ENCODE measurements at places on chromosomes 5 and 9. TPM values are rescaled to one million over a fixed set of nuclear protein-coding genes. Genes with fewer than 3 reads are reported as not detected.

GRCh38 chr9:126515001-126515872 is 98.5 kb upstream of the LMX1B start:
- no peak for DNase-seq

- peak; percentile 20 for DNase-seq
Measured at GRCh38 chr5:107977550-107978071, 306.9 kb upstream of the EFNA5 start.

DNA sequence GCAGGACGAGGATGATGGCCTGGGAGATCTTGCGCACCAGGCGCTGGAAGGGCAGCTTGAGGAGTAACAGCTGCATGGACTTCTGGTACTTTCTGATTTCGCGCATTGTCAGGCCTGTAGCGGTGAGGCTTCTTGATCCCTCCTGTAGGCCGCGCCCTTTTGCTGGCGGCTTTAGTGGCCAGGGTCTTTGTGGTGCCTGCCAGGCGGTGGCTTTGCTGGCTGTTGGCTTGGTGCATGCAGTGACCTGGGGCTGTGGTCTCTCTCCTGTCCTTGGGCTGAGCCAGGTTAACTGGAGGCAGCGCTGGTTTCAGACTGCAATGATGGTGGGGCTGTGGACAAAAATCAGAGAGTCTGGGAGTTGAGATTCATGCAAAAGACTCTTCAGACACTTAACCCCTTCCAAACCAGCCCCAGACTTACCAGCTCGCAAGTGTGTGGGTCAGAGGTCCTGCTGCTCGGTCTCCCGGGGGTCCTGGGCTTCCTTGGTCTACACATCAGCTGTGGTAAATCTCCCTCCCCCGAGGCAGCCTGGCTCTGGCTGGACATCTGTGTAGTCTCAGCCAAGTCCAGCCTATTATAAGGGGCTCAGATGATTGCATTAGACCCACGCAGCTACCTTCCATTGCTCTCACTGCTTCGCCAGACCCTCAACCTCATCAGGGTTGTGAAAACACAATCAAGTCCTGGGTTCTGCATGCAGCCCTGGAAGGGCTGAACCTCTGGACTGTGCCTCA is 4.8 kb downstream of the TAF11L12 start:
- DNase-seq, result no peak

- peak; percentile 33 for DNase-seq
Measured at GRCh38 chr9:87640385-87640795, 85.5 kb upstream of the CTSL start.

DNA sequence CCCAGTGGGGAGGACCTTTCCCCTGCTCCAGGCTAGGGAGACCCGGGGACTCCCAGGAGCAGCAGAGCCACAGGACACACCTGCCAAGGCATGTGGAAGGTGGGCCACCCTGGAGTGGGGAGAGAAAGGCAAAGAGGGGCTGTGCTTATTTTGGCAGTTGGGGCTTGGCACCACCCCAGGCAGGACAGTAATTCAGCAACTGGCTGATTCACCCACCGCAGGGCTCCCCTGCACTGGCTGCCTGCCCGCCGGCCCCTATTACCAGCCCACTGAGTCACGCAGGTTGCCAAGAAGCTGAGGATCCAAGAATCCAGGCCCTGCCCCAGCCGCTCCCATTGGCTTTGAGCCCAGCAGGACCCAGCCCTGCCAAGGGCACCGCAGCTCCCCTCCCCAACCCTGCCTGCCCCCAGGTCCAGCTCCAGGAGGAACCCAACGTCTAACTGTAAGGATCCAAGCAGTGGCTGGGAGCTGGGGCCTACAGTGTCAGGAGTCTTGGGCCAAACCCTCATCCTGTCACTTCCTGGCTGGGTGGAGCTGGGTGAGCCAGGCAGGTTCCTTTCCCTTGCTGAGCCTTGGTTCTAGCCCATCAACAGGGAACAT is 14.2 kb upstream of the RALGDS start:
- DNase-seq, result peak; percentile 81

DNA sequence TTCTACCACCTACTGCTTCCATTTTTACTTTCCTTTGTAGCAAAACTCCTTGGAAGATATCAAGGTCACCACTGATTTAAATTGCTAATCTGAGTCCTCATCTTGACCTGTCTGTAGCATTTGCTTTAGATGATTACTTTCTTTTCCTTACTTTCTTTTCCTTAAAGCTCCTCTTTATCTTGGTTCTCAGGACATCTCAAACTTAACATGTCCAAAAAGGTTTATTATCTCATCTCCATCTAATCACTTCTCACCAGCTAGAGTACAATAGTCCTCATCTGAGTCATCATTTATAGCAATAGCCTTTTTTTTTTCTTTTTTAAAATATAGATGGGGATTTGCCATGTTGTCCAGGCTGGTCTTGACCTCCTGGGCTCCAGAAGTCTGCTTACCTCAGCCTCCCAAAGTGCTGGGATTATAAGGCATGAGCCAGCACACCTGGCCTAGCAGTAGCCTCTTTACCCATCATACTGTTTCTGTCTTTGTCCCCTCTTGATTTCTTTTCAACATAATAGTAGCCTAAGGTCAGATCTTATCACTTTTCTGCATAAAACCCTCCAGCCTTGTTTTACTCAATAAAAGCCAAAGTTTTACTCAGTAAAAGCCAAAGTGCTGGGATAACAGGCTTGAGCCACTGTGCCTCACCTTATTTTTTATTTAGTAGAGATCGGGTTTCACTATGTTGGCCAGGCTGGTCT is 32.9 kb upstream of the GPR21 start:
- no peak for DNase-seq

DNA sequence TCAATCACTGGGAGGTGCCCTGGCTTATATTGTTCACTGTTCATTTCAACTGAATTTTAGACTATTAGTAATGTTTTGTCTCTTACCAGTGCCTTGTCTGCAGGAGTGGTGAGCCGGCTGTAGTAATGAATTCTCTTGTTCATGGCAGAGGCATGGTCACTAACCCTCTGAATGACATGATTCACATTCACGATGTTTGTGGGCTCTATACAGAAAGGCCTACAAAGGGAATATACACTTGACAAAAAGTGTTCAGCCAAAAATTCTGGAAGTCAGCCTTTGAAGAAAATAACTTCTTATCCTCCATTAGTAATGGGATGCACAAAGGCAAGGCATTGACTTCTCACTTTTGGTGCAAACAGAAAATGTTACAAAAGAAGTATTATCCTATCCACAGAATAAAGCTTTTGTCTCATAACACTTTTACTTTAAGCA is 39.6 kb downstream of the SLC38A9 start:
- no peak for DNase-seq

GRCh38 chr5:135205632-135206349 is 171.8 kb upstream of the PITX1 start:
- DNase-seq, result peak; percentile 65

PRRT1B gene
- total RNA-seq, result not detected

DNA sequence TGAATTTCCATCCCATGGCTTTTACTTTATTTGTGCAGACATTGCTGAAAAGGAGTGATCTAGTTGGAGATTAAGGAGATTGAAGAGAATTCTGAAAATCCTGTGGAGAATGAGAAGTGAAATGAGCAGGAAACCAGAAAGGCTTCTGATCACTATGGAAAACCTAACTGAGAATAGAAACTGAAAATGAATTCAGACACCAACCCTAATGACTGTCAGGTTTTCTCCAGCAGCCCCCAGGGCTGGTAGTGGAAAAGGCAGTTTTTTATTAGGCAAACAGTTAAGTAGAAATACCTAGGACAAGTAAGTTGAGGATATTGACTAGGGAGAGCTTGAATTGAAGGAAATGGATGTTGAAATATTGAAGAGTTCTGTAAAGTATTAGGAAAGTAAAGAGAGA is 14.7 kb upstream of the ARRDC3 start:
- no peak for DNase-seq

DNA sequence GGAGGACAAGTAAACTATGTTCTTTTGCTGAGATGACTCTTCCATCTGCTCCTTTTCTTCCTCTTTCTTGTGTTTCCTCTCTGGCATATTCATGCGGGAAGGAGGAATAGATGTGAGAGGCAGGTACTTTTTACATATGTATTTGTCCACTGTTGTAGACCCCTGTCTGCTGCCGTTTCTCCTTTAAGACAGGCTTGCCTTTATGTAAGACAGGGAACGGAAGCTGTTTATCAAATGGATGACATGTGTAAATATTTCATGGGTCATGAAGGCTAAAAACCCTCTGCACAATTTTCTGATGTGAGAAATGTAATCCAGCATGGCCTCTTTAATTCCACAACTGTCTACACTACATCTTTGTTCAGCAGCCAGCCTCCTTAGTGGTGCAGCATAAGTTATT is 1525.5 kb upstream of the NUDT12 start:
- no peak for DNase-seq

DNA sequence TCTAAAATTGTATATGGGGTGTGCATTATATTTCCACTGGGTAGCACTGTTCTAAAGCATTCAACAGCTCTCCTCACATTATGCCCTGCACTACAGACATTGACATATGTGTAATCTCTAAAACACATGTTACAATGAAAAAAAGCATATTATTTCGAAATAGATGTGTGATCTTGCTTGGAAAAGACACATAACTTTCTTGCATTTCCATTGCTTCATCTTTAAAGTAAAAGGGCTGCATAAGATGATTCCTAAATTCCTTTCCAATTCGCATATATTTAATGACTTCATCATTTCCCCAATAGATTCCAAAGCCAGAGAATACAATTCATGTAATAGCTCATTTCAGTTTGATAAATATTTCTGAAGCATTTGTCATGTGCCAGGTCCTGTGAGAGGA is 566.9 kb downstream of the PDE4D start:
- DNase-seq, result no peak

DNA sequence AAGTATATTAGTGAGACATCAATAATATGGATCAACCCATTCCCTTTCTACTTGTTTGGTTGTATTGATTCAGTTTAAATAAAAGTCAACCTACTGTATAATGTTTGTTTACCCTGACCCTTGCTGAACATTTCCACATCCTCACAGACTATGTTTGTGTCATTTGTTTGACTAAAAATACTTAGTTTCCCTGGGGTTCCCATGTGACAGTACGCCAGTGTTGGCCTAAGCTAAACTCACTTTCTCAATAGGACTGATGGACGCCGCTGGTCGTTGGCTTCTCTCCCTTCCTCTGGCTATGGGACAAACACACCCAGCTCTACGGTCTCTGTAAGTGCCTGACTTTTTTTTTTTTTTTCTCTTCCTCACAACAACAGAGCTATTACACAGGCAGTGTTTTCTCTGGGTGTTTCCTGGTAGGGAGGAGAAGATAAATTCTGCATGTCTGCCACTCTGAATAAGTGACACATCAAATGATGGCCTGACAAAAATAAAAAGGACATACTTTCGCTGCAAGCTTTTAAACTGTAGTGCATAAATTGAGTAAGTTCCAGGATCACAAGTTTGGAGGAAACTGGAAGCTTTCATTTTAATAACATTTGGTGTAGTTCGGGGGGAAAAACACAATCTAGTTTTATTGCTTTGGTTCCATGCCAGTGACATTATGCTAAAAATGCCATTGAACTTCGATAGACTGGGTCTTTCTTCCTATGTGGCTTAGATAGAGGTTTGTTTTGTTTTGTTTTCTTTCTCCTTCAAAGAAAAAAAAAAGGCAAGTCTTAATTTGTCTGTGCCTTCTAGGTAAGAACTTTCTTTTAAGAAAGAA is 101.0 kb downstream of the CD180 start:
- peak; percentile 79 for DNase-seq

DNA sequence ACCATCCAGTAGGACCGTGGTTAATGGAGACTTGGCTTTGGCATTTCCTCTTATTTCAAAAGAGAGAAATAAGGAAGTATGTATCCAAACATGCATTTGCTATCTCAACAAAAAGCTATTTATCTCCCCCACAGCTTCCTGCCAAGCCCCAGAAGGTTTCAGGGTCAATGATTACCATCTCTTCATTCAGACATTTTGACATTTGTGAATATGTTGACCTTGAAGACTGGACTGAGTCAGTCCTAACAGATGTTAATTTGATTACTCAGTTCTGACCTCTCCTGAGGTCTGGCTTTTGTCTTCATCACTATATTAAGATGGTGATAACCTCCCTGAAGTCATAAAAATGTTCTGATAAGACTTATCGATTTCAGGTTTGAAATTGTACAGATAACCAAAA is 479.4 kb downstream of the AGTPBP1 start:
- DNase-seq, result peak; percentile 4

- DNase-seq, result no peak
Measured at GRCh38 chr5:170171811-170172210, 61.0 kb upstream of the C5orf58 start.

- no peak for DNase-seq
Measured at GRCh38 chr5:159758189-159758588, 158.1 kb upstream of the ADRA1B start.

DNA sequence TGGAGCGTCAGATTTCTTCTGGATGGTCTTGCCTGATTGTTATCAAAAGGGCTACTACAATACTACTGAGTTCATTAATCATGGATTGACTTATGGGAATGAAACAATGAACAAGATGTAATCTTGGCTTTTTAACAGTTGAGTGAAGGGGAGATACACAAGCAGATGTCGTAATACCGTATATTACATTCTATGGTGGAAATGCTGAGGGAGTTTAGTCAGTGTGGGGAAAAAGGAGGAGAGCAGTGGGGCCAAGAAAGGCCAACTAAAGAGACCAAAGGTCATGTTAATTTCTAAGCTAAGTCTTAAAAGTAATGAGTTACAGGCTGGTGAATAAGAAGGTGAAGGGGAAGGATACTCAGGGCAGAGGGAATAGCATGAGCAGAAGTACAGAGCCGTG is 29.0 kb upstream of the PSAT1 start:
- DNase-seq, result no peak

EIF4EBP3 gene
- total RNA-seq, result 0.86 TPM

AGXT2 gene
- under 0.01 TPM for total RNA-seq

GDNF gene
- 0.43 TPM for total RNA-seq

DNA sequence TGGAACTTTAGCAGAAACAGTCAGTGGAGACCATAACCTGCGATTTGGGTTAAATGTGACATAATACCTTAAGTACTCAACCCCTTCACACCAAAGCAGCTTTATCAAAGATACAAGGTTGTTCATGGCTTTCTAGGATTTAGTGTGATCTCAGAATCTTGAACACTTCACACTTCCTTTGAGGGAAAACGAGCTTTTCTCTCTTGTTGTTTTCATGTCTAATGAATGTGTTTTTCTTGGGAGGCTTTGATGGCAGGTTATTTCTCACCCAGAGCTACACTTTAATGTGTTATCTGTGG is 437.0 kb downstream of the TMEM232 start:
- no peak for DNase-seq

DNA sequence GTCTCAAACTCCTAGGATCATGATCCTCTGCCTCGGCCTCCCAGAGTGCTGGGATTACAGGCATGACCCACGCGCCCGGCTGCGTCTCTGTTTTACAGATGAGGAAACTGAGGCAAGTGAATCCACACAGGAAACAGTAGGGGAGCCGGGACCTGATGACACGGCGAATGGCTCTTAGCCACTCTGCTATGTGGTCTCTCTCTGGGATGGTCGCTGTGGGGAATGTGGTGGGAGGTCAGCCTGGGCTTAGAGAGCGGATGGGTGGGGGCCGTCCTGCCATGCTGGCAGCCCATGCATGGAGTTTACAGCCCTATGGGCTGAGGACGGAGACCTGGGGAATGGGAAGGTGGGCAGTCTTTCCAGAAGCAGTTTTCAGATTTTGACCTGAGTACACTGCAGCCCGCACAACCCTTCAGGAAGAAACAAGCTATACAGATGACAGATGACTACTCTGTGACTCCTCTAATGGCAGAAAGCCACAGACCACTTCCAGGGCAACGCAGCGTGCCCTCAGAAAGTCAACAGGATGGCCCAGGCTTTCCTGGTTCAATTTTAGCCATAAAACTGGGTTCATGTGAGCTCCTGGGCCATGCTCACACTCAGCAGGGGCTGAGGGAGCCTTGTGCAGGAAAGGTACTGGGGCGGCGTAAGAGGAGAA is 136.1 kb upstream of the RAPGEF1 start:
- DNase-seq, result no peak
